Stimulated activated CD8-positive, alpha-beta memory T cell treated with anti-CD3 and anti-CD28 coated beads, Interleukin-2, amount 100 ng/mL, for 48 hours (primary cell): ENCODE measurements at places on chromosomes 16 and 17.

DNA sequence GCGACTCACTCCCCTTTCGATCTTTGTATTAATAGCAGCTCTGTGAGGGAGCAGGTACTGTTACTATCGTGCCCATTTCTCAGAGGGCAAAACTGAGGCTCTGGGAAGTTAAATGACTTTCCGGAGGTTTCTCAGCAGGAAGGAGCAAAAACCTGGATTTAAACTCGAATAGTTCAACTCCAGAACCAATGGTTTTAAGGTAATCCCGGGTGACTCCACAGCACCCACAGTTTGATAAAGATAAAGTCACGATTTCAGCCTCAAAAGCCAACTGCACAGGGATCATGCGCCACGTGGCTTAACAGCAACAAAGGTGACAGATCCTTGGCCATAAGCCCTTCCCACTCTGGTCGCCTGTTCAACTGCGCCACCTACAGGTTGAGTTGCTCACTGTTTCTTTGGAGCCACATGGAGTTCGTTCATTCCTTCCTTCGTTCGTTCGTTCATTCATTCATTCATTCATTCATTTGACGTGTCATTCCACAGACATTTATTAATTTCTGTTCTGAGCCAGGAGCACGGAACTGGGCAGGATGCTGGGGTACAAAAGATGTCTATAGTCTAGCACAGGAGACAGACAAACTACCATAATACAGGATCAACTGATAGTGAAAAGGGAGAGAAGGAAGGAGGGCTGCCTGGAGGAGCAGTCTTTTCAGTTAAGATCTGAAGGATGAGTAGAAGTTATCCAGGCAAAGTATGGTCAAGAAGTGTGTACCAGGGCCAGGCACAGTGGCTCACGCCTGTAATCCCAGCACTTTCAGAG, 134.8 kb downstream of the HS3ST2 start:
- DNase-seq = peak; percentile 41

DNA sequence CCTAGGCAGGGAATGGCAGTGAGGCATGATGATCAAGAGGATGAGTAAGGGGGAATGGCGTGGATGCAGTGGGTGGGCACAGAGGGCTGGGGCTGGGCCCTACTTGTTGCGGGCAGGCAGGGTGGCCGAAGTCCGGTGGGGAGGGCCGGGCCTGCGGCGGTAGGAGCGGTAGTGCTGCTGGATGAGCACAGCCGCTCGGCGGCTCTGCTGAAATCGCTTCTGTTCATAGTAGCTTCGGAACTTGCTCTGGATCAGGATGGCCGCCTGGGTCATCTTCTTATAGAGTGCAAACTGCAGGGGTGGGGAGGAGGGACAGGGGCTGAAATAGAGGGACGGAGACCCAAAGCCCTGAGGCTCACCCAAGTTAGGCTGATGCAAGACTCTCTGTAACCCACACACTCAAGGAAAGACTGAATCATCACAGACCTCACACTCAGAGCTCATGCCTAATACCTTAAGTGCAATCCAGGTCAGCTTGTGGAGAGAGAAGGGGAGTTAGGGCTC, 1.5 kb upstream of the SPAG7 start:
- no peak for DNase-seq

- peak; percentile 70 for DNase-seq
These were observed 1.3 kb downstream of the ARL5C start for GRCh38 chr17:39164675-39165143.

DNA sequence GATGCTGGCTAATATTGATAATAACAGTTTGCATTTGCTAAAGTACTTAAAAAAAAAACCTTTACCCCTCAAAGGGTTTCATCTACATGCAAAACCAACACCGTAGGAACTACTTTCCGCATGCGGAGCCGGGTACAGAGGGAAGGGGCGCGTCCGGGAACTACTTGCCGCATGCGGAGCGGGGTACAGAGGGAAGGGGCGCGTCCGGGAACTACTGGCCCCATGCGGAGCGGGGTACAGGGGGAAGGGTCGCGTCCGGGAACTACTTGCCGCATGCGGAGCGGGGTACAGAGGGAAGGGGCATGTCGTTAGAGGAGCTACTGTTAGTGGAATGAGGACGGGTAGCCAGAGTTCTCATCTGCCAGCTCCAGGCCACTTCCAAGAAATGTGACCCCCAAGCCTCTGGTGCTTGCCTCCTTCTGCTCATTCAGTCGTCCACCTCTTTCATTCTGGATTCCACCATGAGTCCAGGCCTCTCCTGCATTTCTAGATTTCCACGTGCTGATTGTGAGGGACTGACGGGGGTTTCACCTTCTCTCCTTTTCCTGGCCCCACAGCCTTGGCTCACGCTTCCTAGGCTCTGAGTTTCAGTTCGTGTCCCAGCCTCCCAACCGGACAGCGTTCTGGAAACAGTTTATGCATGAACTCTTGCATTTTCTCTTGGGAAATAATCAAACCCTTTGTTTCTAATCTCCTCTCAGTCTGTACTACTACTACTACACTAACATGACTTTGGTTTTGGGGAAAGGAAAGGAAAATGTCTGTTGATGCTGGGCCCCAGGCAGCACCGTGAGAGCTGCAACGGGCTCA, 26.9 kb downstream of the MINK1 start:
- no peak for DNase-seq

- no peak for DNase-seq
These were observed 268.5 kb downstream of the RBFOX1 start for GRCh38 chr16:7601100-7601499.

- DNase-seq = no peak
These were observed 3.7 kb upstream of the OR3A2 start for GRCh38 chr17:3389791-3390190.

GRCh38 chr16:19871721-19872120, 12.9 kb downstream of the GPRC5B start:
- no peak for DNase-seq

- DNase-seq = no peak
These were observed 86.3 kb downstream of the VPS53 start for GRCh38 chr17:628089-628941.

DNA sequence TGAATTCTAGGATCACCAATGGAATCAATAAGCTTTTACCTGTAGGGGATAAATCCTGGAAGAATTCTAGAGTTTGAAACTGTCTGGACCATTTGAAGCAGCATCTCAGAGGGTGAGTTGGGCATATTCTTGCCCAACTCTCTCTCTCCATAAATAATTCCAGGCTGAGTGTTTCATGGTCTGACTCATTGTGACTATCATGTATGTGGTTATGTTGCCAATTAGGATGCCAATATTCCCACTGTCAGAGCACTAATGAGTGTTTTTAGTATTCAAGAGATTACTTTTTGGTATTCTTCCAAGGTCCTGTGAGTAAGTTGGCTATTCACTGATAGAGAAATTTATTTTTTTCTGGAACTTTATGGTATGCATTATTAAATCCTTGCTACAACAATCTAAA, 456.9 kb downstream of the TOX3 start:
- no peak for DNase-seq

GRCh38 chr17:70184770-70185169, 15.4 kb downstream of the KCNJ2 start:
- DNase-seq = no peak

- DNase-seq = no peak
These were observed 184.5 kb downstream of the NTN1 start for GRCh38 chr17:9205520-9206409.

GRCh38 chr17:38598536-38598935, 7.2 kb downstream of the SRCIN1 start:
- no peak for DNase-seq

DNA sequence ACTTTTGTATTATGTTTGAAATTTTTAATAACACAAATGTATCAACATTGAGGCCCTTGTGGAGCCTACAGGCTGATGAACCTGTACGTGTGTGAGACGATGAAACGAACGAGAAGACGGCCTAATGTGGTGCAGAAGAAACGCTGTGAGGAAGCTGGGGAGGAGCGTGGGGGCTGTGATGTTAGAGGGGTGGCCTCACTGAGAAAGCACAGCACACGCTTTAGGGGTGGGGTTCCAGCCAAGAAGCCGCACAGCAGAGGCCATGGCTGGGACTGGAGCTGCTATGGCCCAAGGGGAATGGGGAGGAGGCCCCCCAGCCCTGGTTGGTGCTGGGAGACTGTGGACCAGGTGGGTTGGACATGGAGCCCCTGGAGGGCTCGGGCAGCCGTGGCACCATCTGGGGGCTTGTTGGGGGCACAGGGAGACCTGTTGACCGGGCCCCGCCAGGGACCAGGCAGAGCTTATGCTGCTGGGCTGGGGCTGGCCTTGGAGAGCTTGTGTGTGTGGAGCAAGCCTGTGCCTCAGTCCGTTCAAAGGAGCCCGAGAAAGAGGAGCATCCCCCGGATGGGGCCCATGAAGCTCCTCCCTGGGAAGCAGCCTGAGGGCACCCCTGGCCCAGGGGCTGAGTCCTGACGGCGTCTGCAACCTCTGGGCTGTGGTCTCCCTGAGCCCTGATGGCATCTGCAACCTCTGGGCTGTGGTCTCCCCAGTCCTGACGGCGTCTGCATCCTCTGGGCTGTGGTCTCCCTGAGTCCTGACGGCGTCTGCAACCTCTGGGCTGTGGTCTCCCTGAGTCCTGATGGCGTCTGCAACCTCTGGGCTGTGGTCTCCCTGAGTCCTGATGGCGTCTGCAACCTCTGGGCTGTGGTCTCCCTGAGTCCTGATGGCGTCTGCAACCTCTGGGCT, 44.7 kb downstream of the METRNL start:
- no peak for DNase-seq

GRCh38 chr17:32520104-32520701, 33.4 kb downstream of the CDK5R1 start:
- DNase-seq = no peak

GRCh38 chr16:12729448-12729847, 74.2 kb downstream of the CPPED1 start:
- no peak for DNase-seq

- no peak for DNase-seq
These were observed 27.8 kb upstream of the GOSR2 start for GRCh38 chr17:46895171-46895570.

DNA sequence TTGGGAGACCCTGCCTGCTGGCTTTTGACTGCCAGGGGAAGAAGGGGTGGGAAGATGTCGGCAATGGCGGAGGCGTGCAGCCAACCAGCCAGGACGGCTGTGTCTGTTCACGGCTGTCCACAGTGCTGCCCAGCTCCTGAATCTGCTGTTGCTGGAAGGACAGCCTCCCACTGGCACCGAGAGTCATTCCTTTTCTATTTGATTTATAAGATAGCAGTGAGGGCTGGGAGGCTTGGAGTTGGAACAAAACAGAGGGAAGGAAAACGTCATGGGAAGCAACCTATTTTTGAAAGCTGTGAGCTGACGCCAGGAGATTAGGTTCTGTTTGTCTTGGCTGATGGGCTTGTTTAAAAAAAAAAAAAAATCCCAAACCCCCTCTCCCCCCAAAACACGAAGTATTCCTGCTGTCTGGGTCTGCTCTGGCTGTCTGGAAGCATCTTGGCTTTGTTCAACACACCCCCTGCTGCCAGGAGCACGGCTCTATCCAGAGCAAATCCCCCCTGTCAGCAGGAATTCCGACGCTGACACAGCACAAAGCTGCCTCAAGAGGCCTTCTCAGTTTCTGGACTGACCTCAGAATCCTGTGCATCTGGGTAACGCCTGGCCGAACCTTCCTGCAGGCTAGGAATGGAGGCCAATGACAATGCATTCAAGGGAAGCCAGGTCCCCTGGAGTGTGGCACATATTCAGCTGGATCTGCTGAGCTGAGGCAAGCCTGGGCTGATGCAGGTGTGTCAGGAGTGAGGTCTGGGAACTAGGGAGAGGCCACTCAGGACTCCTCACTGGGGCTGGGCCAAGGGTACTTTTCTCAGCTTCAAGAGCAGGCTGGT, 41.0 kb upstream of the SREBF1 start:
- no peak for DNase-seq

- DNase-seq = no peak
These were observed 18.4 kb downstream of the GPR179 start for GRCh38 chr17:38325221-38325851.
